ENCODE measurements at places on chromosomes 7 and 10.

DNA sequence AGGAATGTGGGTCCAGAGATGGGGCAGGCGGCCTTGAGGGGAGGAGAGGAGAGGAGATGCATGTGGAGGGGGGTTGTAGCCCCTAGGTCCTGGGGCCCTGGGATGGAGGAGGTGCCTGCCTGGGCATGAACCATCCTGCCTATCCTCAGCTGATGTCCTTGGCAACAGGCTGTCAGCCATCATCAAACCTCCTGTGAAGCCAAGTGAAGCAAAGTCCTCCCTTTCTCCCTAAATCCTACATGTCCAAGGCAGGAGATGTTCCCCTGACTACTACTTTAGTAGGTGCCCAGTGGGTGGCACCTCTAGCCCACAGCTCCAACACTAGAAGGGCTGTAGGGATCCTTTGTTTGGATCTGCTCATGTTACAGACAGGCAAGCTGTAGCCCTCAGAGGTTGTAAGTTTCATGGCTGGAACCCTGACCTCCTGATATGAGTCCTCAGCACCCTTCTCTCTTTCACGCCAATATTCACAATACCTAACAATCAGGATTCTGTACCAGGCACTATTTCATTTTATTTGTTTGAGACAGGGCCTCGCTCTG lies 66.6 kb upstream of the SYPL1 start:
- peak; percentile 64 for DNase-seq

GRCh38 chr10:17655567-17656146 lies 11.7 kb downstream of the STAM start:
- peak; percentile 70 for DNase-seq

DNA sequence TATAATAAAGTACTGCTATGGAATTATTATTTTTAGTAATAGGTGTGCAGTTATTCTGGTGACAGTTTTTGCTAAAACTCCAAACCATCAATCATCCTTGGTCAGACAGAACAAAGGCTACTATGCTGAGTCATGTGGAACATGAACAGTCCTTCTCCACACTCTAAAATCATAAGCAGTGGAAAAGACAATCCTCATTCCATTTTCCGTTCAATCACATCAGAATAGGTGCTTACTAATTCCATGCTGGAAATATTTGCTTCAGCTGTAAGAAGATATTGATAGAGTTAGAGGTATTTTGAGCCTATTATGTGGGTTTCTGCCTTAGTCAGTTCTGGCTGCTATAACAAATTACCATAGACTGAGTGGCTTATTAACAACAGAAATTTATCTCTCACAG lies 82.9 kb downstream of the FAM13C start:
- DNase-seq: no peak

DNA sequence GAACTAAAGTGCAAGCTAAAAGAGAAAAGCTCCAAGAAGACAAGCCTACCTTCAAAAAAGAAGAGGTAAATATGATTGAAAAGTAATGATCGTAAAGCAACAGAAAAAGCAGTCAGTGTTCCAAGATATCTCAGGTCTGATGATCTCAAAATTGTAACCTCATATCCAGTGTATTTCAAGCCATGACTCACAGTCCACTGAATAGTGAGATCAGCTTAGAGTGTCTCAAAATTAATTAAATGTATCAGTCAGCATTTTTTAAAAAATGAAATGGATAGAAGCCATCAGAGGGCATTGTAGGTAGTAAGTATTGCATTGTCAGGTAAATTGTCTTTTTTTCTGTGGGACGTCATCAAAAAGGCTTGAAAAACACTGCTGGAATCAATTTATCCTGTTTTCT lies 50.6 kb upstream of the AGBL3 start:
- peak; percentile 62 for DNase-seq

DNA sequence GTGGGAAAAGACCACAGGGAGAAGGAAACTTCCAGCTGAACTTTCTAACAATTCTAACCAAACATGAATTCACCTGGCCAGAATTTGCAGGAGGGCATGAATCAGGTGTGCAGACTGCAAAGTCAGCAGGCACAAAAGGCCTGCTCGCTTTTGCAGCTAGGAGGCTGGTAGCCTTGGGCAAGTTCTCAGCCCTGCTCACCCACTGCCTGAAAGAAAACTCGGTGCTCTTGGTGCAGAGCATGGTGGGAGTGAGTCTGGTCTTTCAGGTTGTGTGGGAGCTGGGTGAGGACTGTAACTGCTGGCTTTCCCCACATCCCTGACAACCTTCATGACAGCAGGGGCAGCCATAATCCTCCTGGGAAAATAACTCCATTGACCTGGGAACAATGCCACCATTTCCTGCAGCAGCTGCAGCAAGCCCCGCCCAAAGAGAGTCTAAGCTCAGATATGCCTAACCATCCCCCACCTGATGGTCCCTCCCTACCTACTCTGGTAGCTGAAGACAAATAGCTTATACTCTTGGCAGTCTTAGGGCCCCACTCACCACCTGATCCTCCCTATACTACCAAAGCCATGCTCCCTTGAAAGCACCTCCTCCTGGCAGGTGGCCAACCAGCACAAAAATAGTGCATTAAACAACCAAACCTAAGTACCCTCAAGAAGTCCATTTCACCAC lies 31.6 kb downstream of the ZNF117 start:
- DNase-seq: no peak

All from iris pigment epithelial cell (primary cell).